Stomach (tissue), 19 donors: ENCODE measurements at places on chromosomes 3 and 15. TPM values are rescaled to one million over a fixed set of nuclear protein-coding genes. Genes with fewer than 3 reads are reported as not detected.
A peak's percentile ranks its signal among the peaks of the same experiment; 100 is the strongest.

GRCh38 chr15:91529534-91529933 lies 324.0 kb upstream of the SLCO3A1 start:
- H3K27me3 ChIP-seq = no peaks in the 10 kb centered on the region
- H3K4me1 ChIP-seq = no peaks in the 10 kb centered on the region
- H3K4me3 ChIP-seq = no peak overlapping the region
- DNase-seq = no peak
- H3K27ac ChIP-seq = no peak overlapping the region
- H3K36me3 ChIP-seq = no peaks in the 10 kb centered on the region

DNA sequence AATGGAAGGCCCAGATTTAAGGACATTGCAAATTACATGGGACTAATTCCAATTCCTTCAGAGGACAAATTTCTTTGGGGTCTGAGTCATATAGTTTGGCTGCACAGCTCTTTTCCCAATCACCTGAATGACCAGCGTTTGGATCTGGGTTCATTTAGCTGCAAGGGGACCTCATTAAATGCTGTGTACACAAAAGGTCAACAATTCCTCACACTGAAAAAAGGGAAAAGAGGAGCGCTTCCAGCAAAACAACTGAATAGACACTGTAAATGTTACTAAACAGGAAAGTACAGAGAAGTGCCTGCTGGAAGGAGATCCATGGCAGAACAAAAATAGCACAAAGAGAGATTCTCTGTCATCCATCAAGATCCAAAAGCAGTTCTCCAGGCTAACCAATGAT lies 356.0 kb upstream of the LMCD1 start:
- no peak for DNase-seq
- no peak overlapping the region for H3K4me3 ChIP-seq
- no peaks in the 10 kb centered on the region for H3K4me1 ChIP-seq
- no peak overlapping the region for H3K27ac ChIP-seq

GRCh38 chr3:47612178-47612577 lies 33.5 kb upstream of the CSPG5 start:
- no peak for DNase-seq
- peaks cover 60% of the 10 kb centered on the region for H3K36me3 ChIP-seq

DNA sequence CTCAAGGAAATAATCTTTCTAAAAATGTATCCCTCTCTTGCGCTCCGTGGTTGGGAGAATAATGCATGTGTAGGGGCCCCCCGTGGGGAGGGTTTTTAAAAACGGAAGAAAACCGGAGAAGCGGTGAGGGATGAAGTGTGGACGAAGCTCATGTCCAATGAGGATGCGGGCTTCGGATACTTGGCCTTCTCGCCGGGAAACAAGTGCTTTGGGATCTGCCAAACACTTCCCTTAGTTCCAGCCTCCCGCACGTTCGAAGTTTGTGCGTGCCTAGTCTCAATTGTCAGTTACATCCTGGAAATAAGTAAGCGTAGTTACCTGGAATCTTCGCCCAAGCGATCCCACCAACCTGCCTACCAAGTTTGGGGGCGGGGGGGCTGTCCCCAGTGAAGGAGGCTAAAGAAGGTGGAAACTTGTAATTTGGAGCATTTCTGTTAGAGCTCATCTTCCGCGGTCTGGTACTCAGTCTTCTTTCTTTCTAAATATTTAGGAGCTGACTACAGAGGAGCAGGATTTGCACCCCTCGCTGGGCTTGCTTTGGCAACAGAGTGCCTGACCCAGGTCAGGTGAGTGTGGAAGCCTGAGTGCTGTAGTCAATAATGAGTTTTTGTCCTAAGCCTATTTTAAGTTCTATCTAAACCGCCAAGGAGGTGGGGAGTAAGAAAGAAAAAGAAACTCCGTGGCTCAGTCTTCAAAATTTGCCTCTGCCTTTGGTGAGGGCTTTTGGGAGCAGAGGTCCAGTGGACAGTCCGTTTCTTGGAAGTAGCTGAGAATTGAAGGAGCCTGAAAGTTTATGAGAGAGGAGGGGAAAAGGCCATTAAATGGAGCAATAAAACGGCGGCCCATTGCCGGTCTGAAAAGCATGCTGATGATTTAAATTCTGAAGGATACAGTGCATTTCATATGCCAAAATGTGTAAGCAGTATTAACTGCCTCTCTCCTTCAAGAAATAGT lies 1.1 kb downstream of the ITPR1 start:
- H3K4me3 ChIP-seq = peak overlapping the region; percentile 96
- peaks cover 42% of the 10 kb centered on the region for H3K4me1 ChIP-seq
- no peak for DNase-seq
- no peaks in the 10 kb centered on the region for H3K27me3 ChIP-seq
- H3K27ac ChIP-seq = peak overlapping the region; percentile 94

GRCh38 chr15:36398212-36398611 lies 181.2 kb upstream of the CDIN1 start:
- no peak overlapping the region for H3K4me3 ChIP-seq
- DNase-seq = no peak
- H3K27me3 ChIP-seq = no peaks in the 10 kb centered on the region
- H3K4me1 ChIP-seq = no peaks in the 10 kb centered on the region
- no peak overlapping the region for H3K27ac ChIP-seq
- no peaks in the 10 kb centered on the region for H3K36me3 ChIP-seq

Gene SLC15A2
- polyA plus RNA-seq = not detected

Gene ROPN1
- 0.15 TPM for polyA plus RNA-seq

Gene TNFAIP8L3
- 9.3 TPM for polyA plus RNA-seq
